ENCODE measurements at places on chromosomes 1 and 21. TPM values are rescaled to one million over a fixed set of nuclear protein-coding genes. Genes with fewer than 3 reads are reported as not detected.
A peak's percentile ranks its signal among the peaks of the same experiment; 100 is the strongest.

The RNF186 gene
- total RNA-seq: 0.60 TPM

The FBXO42 gene
- 9.0 TPM for total RNA-seq

The CFHR2 gene
- 295 TPM for total RNA-seq

DNA sequence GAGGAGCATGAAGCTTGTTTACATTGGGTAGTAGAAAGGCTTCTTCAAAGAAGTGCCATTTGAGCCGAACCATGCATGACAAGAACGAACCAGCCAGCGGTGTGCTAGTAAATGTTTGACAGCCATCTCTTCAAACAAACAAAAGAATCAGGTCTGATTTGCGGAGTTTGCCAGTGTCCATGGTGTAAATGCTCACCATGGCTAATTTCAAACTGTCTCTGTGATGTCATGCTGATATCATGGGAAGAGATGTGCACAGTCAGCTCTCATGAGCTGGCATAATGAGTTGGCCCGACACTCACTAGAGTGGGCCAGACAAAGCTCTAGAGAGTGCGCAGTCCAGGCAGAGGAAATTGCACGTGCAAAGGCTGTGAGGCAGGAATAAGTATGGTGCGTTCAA lies 101.1 kb downstream of the KAZN start:
- DNase-seq: no peak

DNA sequence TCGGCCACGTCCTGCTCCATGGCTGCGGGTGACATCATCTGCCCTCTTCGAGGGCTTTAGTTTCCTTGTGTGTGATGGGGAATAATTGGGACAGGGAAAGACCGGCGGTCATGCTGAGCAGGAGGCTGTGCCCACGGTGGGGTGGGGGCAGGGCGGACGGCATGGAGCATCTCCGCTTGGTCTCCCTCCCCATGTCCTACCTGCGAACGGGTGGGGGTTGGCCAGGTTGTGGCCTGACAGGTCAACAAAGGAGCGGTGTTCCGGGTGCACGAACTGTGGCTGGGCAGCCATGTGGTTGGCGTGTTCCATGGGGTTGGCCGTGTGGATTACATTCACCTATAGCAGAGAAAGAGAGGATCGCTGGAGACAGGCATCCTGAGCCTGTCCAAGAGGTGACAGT lies 80.0 kb downstream of the PIK3CD start:
- DNase-seq: no peak

DNA sequence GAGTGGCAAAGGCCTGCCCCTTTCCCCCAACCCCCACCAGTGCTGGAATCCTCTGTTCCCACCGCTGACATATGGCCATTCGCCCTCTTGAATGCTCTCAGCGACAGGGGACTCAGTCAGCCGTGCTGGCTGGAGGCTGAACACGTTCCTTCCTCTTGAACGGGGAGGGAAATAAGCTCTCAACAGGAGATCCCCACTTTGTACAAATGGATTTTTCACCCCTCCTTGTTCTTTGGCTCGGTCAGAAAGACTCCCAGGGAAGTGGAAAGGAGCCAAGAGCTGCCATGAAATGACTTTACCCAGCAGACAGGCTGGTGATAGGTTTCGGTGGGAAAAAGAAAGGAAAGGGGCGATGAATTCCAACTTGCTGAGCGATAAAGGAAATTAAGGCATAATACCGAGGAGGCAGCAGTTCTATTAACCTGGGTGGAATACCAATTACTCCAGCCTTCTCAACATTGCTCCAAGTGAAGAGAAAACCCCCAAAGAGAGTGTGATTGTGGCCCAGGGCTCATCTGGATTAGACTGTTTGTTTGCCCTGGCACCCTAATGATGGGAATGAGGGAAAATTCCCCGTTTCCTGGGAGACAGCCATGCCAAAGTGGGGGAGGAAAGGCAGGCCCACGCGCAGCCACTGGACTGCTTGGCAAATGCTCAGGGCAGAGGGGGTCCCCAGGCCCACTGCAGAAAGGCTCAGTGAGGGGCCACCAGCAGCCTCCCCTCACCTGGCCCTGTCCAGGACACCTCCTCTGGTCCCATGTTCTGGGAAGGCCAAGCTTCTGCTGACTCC lies 23.9 kb downstream of the LRP8 start:
- no peak for DNase-seq

DNA sequence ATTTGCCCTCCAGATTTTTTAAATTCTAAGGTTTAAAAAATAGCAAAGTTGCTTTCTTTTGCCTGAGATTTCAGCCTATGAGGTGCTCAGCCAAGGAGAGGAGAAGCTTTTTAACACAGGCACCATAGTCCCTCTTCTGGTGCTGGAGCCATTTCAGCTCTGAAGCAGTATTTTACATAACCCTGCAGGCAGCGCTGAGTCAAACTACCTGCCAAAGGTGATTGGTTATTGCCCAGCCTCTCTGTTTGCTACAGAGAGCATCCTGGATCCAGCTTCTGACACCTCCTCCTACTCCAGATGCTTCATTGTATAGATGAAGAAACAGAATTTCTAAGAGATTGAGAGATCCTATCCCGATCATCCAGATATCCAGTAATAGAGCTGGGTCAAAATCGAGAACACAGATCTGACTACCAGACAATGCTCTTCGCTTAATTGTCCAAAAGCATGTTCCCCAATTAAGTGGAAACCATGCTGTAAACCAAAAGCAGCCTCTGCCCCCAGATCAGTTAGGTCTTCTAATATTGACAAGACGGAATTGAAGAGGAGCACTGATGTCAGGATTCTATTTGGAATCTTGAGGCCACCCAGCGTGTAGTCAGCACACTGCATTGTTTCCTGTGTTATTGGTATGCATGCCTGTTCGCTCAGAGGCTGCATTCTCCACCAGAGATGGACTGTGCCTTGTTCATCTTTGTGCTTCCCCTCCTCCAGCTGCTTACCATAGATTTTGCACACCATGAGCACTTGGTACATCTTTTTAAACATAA lies 22.1 kb downstream of the RGS8 start:
- DNase-seq: no peak

GRCh38 chr1:22228505-22228911 lies 85.6 kb upstream of the WNT4 start:
- DNase-seq: no peak

DNA sequence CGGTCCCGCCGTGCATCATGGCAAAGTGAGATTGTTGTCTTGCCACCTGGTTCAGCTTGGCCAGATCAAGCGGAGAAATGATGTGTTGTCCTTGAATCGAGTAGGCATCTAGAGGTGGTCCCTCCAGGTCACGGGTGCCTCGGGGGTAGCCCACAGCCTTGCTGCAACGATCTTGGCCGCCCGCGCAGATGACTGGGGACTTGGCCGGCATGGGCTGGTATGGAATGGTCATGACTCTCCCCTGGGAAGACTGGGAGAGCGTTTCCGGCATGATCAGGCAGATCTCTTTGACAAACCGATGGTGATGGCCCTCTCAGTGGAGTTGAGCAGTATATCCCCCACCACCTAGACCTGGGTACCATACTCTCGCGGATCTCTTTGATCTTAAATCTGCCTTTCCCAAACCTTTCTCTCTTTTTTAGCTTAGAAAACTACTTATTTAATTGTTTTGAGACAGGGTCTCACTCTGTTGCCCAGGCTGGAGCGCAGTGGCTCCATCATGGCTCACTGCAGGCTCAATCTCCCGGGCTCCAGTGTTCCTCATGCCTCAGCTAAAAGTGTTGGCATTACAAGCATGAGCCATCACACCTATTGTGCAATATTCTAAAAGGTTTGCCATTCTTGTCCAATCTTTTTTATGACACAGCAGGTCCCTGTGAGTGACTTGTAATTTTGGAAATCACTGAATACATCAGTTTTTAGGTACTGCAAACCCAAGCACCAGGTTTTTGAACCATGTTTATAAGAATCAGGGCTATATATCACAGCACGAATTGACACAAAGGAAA lies 9.4 kb upstream of the ELAPOR1 start:
- DNase-seq: no peak

DNA sequence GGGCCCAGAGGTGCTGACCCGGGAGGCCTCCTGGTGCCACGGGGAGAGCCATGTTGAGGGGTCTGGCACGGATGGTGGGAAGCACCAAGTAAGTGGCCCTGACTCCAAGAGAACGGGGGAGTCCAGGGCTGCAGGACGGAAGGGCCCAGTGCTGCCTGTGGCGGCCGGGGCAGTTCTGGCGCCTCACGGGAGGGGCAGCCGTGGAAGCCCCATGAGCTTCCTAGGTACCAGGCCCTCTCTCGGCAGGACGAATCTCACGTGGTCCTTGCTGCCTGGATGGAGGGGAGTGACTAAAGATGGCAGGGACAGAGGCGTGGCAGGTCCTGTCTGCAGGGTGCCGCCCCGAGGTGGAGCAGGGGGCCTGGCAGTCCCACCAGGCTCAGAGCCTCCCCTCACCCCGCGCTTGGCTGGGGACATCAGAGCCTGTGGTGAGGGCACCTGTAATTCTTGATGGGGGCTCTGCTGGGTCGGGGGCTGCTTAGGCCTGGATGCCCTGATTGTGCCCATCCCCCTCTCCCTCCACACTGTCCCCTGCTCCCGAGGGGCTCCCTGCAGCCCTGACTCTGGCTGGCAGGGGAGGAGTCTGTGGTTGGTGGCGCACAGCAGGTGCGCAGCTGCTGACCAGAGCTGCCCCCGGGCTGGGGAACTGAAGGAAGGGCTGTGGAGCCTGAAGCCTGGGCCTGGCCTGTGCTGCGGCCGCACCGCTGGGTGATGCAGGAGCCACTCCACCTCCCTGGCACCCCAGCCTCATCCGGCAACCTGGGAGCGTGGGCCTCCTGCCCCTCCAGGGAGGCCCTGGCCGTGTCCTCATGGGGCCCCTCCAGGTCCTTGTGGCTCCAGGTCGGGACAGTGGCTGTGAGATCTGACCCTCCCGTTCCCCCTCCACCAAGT lies 31.4 kb downstream of the POFUT2 start:
- peak; percentile 39 for DNase-seq

- no peak for DNase-seq
Observed at GRCh38 chr1:166302989-166303758, 136.4 kb upstream of the FAM78B start.
